ENCODE measurements at places on chromosomes 2 and 18. TPM values are rescaled to one million over a fixed set of nuclear protein-coding genes. Genes with fewer than 3 reads are reported as not detected.

The ZAP70 gene
- total RNA-seq, result not detected

The GPR45 gene
- total RNA-seq, result not detected

- H3K4me3 ChIP-seq, result no peak overlapping the region
- peaks cover 26% of the 10 kb centered on the region for H3K4me1 ChIP-seq
- H3K27ac ChIP-seq, result no peak overlapping the region
- no peaks in the 10 kb centered on the region for H3K27me3 ChIP-seq
- no peak for DNase-seq
These were observed 47.8 kb upstream of the MGAT5 start for GRCh38 chr2:134206031-134206430.

DNA sequence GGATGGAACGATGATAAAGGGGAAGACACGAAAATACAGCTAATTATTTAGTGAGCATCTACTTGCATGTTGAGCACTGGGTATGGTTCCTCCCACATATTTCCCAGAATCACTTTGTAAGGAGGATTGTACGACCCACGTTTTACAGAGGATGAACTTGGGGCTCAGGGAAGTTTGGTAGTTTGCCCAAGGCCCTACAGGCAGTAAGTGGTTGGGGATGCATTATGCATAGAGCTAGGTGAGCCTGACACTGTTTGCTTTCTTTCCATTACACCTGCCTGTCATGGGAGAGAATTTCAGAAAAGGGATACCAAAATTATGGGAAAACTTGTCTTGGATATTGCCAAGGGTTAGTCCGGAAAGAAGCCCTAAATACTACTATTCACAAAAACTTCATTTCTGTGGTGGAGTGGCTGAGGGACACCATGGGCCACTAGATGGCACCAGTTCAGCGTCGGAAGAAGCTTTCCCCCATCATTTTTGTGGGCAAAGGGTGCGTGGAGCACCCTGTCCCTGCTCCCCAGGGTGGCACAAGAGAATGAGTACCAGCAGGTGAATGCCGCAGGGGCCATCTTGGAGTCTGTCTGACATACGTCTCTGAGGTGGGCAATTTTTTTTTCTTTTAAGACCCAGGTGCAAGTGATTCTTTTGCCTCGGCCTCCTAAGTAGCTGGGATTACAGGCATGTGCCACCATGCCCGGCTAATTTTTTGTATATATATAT is 23.5 kb upstream of the C18orf32 start:
- H3K36me3 ChIP-seq, result no peaks in the 10 kb centered on the region
- H3K4me1 ChIP-seq, result no peaks in the 10 kb centered on the region
- H3K27ac ChIP-seq, result no peak overlapping the region
- H3K27me3 ChIP-seq, result peaks cover 10% of the 10 kb centered on the region
- DNase-seq, result peak; percentile 75

GRCh38 chr18:34867520-34867919 is 157.4 kb downstream of the DTNA start:
- H3K36me3 ChIP-seq, result no peaks in the 10 kb centered on the region
- no peaks in the 10 kb centered on the region for H3K4me1 ChIP-seq
- no peak overlapping the region for H3K4me3 ChIP-seq

DNA sequence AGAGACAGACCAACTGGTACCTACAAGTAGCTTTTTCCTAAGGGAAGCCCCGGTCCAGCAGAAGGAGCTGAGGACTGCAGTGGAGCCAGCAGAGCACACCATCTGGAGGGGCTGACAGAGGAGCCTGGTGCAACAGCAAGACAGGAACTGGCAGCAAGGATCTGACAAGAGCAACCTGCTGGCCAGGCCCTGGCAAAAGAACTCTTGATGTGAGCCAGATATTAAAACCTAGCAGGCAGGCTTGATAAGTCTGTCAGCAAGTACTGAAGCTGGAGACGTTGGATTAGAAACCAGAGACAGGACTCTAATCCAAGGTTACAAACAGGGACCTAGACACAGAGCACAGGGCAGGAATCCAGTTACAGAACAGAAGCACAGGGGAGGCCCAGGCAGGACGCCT is 260.7 kb upstream of the MGAT5 start:
- no peaks in the 10 kb centered on the region for H3K4me1 ChIP-seq
- DNase-seq, result no peak
- no peak overlapping the region for H3K4me3 ChIP-seq
- H3K27ac ChIP-seq, result no peak overlapping the region
- H3K27me3 ChIP-seq, result peaks cover 6% of the 10 kb centered on the region
- no peaks in the 10 kb centered on the region for H3K36me3 ChIP-seq

DNA sequence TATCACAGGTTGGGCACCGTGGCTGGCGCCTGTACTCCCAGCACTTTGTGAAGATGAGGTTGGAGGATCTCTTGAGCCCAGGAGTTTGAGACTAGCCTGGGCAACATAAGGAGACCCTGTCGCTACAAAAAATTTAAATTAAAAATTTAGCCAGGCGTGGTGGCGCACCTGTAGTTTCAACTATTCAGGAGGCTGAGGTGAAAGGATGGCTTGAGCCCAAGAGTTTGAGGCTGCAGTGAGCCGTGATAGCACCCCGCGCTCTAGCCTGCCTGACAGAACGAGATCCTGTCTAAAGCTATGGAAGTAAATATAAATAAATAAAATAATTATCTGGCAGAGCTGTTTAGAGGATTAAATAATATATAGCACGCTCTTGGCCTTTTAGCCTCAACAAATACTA is 1.4 kb upstream of the SH3RF3 start:
- H3K4me1 ChIP-seq, result peaks cover 45% of the 10 kb centered on the region
- H3K4me3 ChIP-seq, result peak overlapping the region; percentile 87
- H3K36me3 ChIP-seq, result no peaks in the 10 kb centered on the region
- H3K27me3 ChIP-seq, result peaks cover 9% of the 10 kb centered on the region
- DNase-seq, result no peak

GRCh38 chr2:100107440-100107839 is 35.0 kb downstream of the AFF3 start:
- H3K36me3 ChIP-seq, result no peaks in the 10 kb centered on the region
- H3K4me1 ChIP-seq, result 0 out of 2 replicates have a peak, but pooled peaks cover 4% of the 10 kb centered on the region
- H3K4me3 ChIP-seq, result no peak overlapping the region
- DNase-seq, result no peak

DNA sequence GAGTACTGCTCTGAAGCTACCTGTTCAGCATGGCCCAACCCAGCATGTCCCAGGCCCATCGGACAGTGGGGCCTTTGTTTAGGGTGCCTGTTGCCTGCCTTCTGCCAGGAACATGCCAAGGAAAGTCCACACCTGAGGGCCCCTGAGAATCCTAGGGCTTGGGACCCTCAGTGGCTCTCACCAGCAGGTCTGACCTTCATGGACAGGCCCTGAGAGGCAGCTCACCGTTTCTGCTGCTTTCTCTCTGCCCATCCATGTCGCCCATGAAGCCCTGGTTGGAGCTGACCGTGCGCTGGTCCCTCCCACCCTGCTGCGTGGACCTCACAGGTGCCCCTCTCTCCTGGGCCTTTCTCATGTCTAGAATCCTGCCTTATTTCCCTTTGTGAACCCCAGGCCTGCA is 124.0 kb downstream of the GBX2 start:
- no peak overlapping the region for H3K4me3 ChIP-seq
- no peaks in the 10 kb centered on the region for H3K36me3 ChIP-seq
- H3K4me1 ChIP-seq, result no peaks in the 10 kb centered on the region
- no peak overlapping the region for H3K27ac ChIP-seq

- no peaks in the 10 kb centered on the region for H3K36me3 ChIP-seq
- H3K27ac ChIP-seq, result no peak overlapping the region
- peaks cover 51% of the 10 kb centered on the region for H3K4me1 ChIP-seq
- peak; percentile 32 for DNase-seq
- no peaks in the 10 kb centered on the region for H3K27me3 ChIP-seq
- no peak overlapping the region for H3K4me3 ChIP-seq
These were observed 237.0 kb downstream of the IKZF2 start for GRCh38 chr2:212914392-212914791.

DNA sequence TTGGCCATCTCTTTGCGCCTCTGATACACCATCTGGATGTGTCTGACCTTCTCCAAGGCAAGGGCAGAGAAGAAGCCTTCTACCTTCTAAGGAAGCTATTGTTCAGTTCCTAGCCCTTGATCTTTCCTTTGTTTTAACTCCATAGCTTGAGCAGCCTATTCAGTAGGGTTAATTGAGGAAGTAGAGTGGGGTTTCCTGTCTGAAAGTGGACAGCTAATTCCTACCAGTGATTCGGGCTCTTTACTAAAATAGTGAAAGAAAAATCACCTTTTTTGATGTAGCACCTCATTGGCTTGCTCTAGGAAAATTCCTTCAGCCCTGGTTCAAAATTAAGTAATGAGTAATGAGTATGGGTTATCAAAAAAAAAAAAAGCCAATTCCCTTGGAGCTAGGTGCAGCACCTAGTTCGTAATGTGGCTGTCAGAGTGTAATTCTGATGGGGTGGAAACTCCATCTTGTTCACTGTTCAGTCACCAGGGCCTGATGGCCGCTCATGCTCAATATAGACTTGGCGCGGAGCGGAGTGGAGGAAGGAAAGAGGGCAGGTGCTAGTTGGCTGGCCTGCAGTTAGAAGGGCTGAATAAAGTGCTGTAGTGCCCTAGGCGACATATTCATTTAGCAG is 2.9 kb upstream of the MGAT5 start:
- no peaks in the 10 kb centered on the region for H3K4me1 ChIP-seq
- H3K4me3 ChIP-seq, result no peak overlapping the region
- no peak overlapping the region for H3K27ac ChIP-seq
- H3K27me3 ChIP-seq, result no peaks in the 10 kb centered on the region
- DNase-seq, result no peak

GRCh38 chr18:23938901-23939341 is 75.6 kb upstream of the TTC39C start:
- H3K27ac ChIP-seq, result no peak overlapping the region
- H3K4me1 ChIP-seq, result no peaks in the 10 kb centered on the region
- no peaks in the 10 kb centered on the region for H3K27me3 ChIP-seq
- no peak overlapping the region for H3K4me3 ChIP-seq
- no peaks in the 10 kb centered on the region for H3K36me3 ChIP-seq
- DNase-seq, result no peak

DNA sequence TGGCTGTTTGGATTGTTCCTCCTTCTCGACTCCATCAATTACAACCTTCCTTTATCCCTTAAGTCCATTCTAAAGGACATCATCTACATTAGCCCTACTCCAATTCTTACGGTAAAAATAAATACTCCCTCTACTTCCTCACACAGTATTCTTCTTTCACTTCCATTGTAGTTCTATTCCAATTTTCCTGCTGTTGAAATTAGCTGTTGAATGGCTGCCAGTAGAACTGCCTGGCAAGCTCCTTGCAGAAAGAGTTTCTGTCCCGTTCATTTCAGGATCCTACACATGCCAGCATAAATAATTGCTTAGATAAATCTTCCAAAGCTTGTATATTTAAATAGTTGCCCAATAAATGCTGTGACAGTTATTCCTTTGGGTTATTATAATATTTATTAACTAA is 459.3 kb upstream of the TRIB2 start:
- 0 out of 2 replicates have a peak, but pooled peaks cover 7% of the 10 kb centered on the region for H3K4me1 ChIP-seq
- DNase-seq, result no peak
- no peaks in the 10 kb centered on the region for H3K27me3 ChIP-seq
- H3K27ac ChIP-seq, result no peak overlapping the region

All from GM23248 (cell line).